ENCODE measurements at places on chromosomes 16 and 17.
A peak's percentile ranks its signal among the peaks of the same experiment; 100 is the strongest.

DNA sequence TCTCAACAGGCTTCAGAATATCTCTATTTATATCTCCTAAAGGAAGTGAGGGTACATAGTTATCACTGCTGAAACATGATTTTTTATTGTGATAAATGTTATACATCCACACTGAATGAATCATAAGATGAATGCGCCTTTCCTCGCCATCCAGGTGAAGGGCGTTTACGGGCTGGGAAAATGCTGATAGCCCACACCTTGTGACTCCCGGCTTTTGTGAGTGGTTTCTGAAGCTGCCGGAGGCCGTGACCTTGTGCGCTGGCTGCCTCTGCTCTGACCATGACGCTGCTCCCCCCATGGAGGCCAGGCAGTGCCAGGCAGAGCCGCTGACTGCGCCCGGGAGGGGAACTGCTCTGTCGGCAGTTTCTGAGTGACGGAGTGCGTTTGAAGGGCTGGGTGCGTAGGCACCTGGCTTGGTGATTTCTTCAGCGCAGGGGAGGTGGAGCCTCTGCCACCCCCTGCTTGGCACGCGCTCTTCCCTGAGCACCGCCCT is 97.2 kb downstream of the RAP1GAP2 start:
- DNase-seq = no peak

GRCh38 chr17:841313-841712 is 59.2 kb downstream of the MRM3 start:
- DNase-seq = no peak

DNA sequence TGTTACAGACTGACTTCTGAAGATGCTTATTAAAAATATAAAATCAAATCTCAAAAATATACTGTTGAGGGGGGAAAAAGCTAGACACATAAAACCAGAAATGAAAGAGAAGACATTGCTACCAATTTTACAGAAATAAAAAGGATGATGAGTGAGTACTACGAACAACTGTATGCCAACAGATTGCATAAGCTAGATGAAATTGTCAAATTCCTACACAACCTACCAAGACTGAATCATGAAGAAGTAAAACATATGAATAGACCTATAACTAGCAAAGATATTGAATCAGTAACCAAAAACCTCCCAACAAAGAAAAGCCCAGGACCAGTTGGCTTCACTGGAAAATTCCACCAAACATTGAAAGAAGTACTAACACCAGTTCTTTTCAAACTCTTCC is 3.5 kb upstream of the CAPNS2 start:
- DNase-seq = no peak

DNA sequence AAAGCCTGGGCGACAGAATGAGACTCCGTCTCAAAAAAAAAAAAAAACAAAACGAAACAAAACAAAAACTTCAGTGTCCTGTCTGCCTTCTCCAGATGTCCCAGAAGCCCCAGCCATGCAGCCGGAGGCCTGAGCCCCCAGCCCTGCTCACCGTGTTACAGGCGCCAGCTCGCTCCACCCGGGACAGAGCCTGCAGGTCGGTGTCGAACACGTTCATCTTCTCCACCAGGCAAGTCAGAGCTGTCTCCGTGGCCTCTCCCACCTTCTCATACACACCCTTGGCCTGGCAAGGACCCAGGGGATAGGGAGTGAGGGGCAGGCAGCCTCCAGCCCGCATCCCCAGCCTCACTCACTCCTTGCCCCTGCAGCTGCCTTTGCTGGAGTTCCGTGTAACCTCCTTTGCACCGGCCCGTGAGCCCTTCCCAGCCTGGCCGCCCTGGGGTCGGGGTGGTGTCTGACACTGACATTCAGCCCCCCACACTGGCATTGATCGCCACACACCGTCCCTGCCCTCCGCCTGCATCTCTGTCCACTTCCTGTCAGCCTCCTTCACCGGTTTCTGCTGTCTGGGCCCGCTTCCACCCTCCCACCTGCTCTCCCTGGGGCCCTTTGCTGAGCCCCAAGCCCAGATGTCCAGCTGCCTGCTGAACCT is 20.9 kb downstream of the ATP2A3 start:
- no peak for DNase-seq

DNA sequence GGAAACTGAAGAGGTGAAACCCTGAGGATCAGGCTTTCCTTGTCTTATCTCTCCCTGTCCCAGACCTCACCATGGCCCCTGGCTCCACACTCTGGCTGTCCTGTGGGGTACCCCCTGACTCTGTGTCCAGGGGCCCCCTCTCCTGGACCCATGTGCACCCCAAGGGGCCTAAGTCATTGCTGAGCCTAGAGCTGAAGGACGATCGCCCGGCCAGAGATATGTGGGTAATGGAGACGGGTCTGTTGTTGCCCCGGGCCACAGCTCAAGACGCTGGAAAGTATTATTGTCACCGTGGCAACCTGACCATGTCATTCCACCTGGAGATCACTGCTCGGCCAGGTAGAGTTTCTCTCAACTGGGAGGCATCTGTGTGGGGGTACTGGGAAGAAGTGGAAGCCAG is 1.4 kb downstream of the CD19 start:
- no peak for DNase-seq

DNA sequence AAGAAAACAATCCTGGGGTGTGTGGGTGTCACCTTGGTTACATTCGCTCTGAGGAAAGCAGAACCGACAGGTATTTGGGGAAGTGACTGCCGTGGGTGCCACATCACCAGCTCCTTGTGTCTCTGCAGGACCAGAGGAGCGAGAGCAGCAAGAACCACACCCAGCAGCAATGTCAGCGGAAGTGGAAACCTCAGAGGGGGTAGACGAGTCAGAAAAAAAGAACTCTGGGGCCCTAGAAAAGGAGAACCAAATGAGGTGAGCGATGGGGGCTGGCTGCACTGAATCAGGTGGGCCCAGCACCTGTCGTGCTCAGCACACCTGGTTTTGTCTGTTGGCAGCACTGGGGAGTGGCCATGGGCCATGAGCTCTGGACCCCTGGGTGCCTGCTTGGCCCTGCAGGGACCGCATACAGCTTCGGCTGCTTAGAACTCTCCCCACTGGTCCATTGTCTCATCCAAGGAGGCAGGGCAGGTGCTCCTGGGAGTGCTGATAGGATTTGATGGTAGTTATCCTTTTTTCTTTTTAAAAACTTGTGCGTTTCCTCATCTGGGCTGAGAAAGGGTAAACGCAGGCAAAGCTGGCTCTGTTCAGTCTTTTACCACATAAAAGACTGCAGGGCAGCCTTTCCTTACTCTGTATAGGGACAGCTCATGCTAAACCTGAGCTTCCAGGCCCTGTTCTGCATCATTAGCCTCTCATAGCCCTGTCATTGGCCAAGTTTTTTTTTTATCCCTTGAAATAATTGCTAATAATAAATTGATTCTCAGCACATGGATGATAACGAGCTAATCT is 29.4 kb downstream of the HMOX2 start:
- no peak for DNase-seq

DNA sequence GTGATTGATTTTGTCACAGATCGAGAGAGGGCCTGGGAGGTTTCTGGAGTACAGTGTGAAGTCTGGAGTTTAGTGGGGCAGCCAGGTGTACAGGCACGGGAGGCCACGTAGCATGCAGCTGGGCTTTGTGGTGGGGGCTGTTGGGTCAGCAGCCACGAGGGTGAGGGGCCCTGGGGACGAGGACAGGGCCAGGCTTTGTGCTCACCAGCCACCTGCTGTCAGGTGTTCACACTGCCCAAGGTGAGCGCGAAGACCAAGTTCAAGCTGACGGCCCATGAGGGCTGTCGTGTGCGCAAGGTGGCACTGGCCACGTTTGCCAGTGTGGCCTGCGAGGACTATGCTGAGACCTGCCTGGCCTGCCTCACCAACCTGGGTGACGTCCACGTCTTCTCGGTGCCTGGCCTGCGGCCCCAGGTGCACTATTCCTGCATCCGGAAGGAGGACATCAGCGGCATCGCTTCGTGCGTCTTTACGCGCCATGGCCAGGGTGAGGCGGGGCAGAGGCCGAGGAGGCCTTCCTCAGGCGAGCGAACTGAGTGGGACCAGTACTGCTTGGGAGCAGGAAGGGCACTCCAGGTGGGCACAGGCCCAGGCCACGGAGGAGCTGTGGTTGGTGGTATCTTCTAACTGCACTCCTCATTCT is 15.9 kb downstream of the LLGL1 start:
- DNase-seq = no peak

GRCh38 chr17:42124256-42124655 is 1.7 kb downstream of the HSPB9 start:
- no peak for DNase-seq

DNA sequence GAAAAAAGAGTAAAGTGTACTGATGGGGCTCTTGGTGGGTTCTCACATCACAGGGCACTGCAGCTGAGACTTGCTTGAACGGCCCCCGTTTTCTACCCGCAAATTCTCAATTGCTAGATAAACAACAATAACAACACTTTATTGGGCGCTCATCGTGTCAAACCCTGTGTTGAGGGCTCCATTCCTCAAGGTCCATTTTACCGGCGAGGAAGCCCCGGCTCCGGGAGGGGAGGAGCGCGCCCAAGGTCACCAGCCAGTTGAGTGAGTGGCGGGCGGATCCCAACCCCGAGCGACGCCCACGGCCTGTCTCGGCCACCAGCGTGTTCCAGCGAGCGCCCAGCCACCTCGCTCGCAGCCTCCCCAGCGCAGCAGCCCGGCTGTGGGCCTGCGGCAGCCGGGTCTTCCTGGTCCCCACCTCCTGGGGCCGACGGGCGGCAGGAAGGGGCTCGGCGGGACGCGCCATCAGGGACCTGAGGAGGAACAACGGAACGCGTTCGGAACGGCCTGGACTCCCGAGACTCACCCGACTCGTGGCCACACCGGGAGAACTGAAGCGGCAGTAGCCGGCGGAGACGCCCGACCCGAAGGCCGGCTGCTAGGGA is 373 bp downstream of the CMC2 start:
- DNase-seq = peak; percentile 37

DNA sequence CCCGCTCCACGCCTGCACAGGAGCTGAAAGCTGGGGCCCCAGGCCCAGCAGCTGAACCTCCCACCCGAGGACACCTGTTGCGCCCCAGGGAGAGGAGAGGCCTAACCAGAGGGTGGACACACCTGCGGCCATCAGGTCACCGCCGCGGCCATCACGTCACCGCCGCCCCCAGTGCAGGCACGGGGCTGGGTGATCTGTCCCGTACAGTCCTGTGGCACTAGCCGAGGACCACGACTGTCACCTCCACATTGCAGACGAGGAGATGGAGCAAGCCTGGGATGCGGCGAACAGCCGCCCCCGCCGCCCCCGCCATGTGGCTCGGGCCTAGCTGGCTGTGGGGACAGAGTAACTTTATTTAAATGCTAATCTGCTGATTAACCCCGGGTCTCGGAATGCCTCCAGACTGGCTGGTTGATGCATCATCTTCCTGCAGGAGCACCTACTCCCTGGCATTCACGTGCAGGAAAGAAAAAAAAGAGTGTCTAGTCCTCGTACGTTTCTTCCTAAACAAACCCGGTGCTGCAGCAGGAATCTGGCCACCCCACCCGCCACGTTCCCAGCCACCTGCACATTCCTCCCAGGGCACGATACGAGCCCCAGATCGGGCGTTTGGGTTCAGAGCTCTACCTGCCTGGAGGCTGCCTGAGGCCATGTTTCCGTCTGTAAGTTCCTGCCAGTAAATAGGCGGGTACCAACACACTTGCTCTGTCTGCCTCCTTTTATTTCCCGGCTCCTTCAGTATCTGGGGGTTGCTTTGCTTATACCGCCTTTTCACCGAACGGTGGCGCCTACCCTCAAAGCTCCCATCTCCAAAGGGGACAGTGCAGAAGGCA is 29.9 kb downstream of the PIEZO1 start:
- no peak for DNase-seq

- DNase-seq = no peak
Measured at GRCh38 chr16:30615358-30616091, 5.3 kb upstream of the ZNF689 start.

GRCh38 chr17:57599271-57600045 is 145.6 kb downstream of the CCDC182 start:
- no peak for DNase-seq

DNA sequence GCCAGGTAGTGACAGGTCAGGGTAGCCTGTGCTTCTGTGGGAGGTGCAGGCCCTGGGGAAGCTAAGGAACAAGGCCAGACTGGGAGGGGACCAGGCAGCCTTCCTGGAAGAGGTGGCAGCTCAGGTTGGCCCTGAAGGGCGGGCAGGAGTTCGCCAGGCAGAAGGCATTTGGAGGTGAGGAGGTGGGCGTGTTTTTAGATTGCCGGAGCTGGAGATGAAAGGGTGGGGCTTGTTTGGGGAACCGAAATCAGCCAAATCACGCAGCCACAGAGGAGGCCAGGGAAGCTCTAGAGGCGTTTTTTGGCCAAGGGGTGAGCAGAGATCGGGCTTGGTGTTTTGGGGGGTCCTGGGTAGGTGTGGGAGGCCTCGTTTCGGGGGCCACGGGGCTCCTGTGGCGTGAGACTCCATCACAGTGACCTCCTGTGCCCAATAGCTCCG is 7.6 kb downstream of the ADCY7 start:
- no peak for DNase-seq

GRCh38 chr17:17435323-17435722 is 41.5 kb upstream of the MED9 start:
- no peak for DNase-seq

GRCh38 chr17:31321966-31322365 is 544 bp upstream of the EVI2A start:
- no peak for DNase-seq

DNA sequence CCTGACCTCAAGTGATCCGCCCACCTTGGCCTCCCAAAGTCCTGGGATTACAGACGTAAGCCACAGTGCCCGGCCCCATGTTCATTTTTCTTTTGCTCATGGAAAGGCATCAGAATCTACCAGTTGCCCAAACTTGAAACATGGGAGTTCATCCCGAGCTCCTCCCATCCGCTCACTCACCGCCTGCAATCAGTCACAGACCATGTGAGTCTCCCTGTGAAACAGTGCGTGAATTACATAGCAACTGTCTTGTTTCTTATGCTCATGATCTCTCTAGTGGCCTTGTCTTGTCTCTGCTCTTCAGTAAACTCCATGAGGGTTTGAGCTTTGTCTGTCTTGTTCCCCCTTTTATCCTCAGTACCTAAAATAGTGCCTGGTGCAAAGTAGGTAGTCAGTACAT is 52.1 kb upstream of the TNRC6A start:
- DNase-seq = no peak

DNA sequence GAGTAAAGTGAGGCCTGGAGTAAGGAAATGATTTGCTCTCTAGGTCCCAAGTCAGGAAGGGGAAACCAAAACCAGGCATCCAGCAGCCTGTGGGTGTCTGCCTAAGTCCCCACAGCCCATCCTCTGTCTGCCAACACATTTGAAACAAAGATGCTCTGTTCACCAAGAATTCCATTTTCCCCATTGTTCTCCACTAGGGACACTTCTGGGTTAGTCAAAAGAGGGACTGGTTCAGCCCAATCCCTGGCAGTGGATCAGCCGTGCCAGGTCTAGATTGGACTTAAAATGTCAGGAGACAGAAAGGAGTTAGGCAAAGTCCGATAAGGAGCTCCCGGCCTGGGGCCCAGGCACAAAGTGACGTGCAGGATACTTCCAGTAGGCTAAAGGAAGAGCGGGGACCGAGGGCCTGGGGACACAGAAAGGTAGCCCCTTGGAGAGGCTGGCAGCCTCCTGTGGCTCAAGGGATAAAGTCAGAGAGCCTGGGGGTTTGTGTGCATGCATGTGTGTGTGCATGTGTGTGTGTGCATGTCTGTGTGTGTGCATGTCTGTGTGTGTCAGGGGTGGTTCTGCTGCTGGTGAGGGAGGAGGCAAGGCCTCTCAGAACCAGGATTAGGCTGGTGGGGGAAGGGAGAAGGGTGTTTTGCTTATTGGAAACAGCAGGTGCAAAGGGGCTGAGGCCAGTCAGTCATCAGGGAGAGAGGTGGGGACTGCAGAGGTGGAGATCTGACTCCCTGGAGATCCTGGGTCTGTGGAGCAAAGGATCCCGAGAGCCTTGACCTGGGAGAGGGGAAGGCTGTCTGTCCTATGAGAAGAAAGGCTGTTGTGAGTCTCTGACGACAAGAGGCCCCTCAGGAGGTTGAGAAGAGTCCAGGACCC is 41.7 kb upstream of the IL34 start:
- peak; percentile 18 for DNase-seq

GRCh38 chr16:87963400-87963799 is 12.2 kb downstream of the BANP start:
- no peak for DNase-seq
